Prostate gland (tissue), 2 donors: ENCODE measurements at places on chromosomes 4 and X. TPM values are rescaled to one million over a fixed set of nuclear protein-coding genes. Genes with fewer than 3 reads are reported as not detected.

UNC5C gene
- total RNA-seq, result 1.8 TPM

SLC9A7 gene
- total RNA-seq, result 36.5 TPM

PRR32 gene
- not detected for total RNA-seq

DNA sequence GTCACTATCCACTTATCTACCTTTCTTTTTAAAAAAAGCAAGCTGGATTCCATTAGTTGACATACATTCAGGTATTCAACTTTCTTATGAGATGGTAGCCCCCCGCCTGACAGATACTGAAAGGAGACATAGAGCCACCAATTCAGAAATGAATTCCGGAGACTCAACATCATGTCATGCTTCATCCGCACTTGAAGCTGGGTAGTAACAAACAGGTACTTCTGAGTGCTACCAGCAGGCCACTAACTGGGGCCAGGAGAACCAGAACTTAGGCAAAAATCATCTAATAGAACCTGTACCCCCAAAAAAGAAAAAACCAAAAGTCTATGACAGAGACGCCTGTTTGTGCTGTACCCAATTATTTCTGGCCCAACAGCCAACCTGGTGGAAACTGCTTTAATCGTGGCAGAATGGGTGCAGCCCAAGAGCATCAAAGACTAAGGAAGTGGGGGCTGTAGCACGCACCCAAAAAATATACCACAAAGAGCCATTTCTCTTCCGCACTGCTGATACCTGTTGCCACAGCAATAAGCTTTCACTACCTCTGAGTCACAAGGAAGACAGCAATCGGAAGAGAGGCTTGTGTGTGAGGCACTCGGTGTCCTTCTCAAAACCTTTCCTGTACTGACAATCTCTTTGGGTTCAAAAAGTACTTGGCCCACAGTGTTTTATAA, 84.8 kb downstream of the AFAP1 start:
- no peak for DNase-seq

- DNase-seq, result no peak
Measured at GRCh38 chr4:80263541-80264351, 2.7 kb upstream of the FGF5 start.
